ENCODE measurements at places on chromosomes 4 and X. TPM values are rescaled to one million over a fixed set of nuclear protein-coding genes. Genes with fewer than 3 reads are reported as not detected.

The TENM3 gene
- polyA plus RNA-seq = 2.3 TPM

The SPANXA2 gene
- polyA plus RNA-seq = not detected

The CPE gene
- 71.2 TPM for polyA plus RNA-seq

The CCDC120 gene
- polyA plus RNA-seq = 2.4 TPM

The RPL36A gene
- 2,254 TPM for polyA plus RNA-seq

The HERC5 gene
- 3.2 TPM for polyA plus RNA-seq

The SLC2A9 gene
- 2.5 TPM for polyA plus RNA-seq

The UGT8 gene
- 0.49 TPM for polyA plus RNA-seq

The TREX2 gene
- polyA plus RNA-seq = 0.90 TPM

The FGFRL1 gene
- 142 TPM for polyA plus RNA-seq

The CCDC110 gene
- polyA plus RNA-seq = 14.7 TPM

The TEX13B gene
- not detected for polyA plus RNA-seq

The LAGE3 gene
- 20.6 TPM for polyA plus RNA-seq

The SLC10A4 gene
- not detected for polyA plus RNA-seq

The SH2D1A gene
- polyA plus RNA-seq = 0.49 TPM

The PLAC1 gene
- polyA plus RNA-seq = not detected

The SNCA gene
- 5.1 TPM for polyA plus RNA-seq

The SPIN2A gene
- 0.45 TPM for polyA plus RNA-seq

The MAGEA9B gene
- polyA plus RNA-seq = not detected

The AKAP4 gene
- not detected for polyA plus RNA-seq

The GAGE12G gene
- polyA plus RNA-seq = not detected

The PWWP3B gene
- polyA plus RNA-seq = 1.3 TPM

The VBP1 gene
- polyA plus RNA-seq = 49.6 TPM

The GABRB1 gene
- polyA plus RNA-seq = 0.22 TPM

The FGD1 gene
- polyA plus RNA-seq = 1.7 TPM

The KLF8 gene
- polyA plus RNA-seq = 1.7 TPM

The GRIA3 gene
- 0.34 TPM for polyA plus RNA-seq

The GLRA3 gene
- not detected for polyA plus RNA-seq

The CYTL1 gene
- polyA plus RNA-seq = 0.22 TPM

The MND1 gene
- 0.22 TPM for polyA plus RNA-seq

Measured in adipose tissue (tissue), 3 donors.